ENCODE measurements at places on chromosomes 11 and 22.

GRCh38 chr22:18970176-18970947, 34.3 kb upstream of the PRODH start:
- no peak for DNase-seq

DNA sequence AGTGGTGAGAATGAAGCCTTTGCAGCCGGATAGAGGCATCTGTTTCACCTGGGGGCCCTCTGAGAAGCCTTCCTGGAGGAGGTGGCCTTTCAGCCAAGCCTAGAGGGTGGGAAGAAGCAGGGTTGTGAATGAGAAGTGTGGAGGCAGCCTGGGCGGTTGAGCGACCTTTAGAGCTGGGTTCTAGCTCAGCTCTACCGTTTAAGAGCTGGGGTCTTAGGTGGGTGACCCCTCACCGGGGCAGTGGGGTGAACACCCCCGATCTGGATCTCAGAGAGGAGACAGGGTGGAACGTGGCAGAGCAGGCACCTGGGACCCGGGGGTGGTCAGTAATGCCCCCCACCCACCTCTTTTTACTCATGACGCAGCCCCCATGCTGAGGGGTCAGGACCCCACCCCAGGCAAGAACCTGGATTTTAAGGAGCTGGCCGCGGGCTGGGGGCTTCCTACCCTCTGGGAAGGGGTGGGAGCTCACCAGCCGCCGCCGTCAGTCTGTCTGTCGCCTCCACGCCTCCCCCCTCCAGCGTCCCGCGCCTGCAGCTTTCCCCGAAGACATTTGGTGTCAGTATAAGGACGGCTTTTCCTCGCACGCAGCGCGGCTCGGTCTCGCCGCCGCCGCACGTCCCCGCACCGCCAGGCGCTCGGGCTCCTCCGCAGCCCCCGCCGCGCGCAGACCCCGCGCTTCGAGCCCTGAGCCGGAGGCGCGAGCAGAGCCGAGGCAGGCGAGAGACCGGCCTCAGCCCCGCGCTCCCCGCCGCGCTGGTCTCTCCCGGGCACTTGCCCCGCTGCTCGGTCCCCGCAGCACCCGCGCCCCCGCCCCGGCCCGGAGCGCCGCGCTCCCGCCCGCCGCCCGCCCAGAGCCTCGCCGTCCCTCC, 13.3 kb upstream of the CACNA1I start:
- DNase-seq: peak; percentile 22

GRCh38 chr11:78851878-78852586, 277.4 kb upstream of the NARS2 start:
- DNase-seq: no peak

DNA sequence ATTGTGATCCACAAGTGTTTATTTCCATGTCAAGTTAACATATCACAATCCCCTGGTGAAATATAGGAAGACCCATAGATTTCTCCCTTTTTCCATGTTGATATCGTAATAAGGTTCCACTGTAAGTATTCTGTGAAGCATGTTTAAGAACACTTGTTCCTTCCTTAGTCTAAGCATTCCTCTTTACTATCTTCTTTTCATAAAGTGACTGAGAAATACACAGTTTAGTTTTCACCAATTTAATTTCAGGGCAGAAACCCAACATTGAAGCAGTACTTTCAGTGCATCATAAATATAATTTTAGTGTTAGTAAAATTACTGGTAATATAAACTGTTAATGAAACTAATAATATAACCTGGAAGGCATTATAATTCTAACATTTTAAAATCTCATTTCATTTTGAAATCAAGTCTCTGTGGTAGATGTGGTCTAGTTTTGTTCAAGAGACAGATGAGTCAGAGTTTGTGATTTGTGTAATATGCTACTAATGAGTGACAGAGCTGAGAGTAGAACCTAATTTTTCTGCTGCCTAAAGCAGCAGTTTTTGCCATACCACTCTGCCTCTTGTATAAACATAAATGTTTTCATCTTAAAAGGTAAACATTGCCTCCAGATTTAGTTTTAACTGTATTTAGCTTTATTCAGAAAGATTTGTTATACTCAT, 79.4 kb downstream of the ATM start:
- no peak for DNase-seq

DNA sequence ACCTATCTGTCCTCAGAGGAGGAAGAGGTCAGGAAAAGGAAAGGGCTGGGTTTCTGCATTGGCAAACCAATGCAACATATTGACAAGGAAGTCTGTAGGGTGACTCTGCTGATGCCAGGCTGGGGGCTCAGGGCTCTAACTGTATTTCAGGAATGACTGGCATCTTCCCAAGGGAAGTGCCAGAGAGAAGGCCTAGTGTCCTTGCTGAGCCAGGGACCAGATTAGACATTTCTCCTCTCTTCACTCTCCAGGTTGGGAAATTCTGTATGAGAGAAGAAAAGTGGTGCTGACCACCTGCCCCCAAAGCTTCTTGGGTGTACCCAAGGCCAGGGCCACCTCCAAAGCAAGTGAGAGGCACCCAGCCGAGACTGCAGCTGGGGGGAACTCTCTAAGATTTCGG, 27.2 kb downstream of the GRIK4 start:
- no peak for DNase-seq

DNA sequence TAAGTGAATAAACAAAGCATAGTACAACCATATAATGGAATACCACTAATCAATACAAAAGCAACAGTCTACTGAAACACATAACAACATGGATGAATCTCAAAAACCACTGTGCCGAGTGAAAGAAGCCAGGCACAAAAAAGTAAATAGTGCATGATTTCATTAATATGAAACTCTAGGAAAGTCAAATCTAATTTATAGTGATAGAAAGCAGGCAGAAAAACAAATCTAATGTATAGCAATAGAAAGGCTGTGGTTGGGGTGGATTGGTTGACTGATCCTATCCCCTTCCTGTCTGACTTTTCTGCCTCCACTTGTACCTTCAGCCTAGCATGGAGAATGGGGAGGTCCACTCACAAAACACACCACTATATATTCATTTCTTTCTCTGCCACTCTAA, 115.4 kb downstream of the SERGEF start:
- DNase-seq: no peak

- no peak for DNase-seq
Observed at GRCh38 chr11:3138178-3139085, 26.7 kb downstream of the OSBPL5 start.

- no peak for DNase-seq
Observed at GRCh38 chr11:108734956-108735559, 70.2 kb downstream of the DDX10 start.

GRCh38 chr11:63521896-63522295, 14.7 kb upstream of the PLAAT4 start:
- DNase-seq: no peak

GRCh38 chr11:45105984-45106375, 40.5 kb upstream of the PRDM11 start:
- no peak for DNase-seq

DNA sequence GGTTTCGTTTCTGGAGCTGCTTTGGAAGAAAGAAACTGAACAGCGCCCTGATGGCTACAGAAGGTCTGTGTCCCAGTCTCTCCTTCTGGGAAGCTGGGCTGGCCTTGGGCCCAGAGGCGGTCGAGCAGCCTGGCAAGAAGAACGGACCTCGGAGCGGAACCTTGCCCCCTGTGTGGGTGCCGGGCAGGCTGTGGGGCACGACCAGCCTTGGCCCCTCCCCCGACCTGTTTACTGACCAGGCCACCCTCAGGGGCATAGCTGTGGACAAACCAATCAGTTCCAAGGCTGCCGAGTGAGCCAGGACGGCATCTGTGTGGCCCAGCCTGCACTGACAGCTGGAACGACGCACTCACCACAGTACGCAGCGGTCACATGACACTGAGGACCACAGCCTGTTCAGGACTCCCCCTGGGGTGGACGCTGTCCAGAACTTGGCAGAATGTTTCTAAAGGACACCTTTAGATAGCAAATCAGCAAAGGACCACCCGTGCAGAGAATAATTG, 7.2 kb downstream of the PIM3 start:
- DNase-seq: no peak

DNA sequence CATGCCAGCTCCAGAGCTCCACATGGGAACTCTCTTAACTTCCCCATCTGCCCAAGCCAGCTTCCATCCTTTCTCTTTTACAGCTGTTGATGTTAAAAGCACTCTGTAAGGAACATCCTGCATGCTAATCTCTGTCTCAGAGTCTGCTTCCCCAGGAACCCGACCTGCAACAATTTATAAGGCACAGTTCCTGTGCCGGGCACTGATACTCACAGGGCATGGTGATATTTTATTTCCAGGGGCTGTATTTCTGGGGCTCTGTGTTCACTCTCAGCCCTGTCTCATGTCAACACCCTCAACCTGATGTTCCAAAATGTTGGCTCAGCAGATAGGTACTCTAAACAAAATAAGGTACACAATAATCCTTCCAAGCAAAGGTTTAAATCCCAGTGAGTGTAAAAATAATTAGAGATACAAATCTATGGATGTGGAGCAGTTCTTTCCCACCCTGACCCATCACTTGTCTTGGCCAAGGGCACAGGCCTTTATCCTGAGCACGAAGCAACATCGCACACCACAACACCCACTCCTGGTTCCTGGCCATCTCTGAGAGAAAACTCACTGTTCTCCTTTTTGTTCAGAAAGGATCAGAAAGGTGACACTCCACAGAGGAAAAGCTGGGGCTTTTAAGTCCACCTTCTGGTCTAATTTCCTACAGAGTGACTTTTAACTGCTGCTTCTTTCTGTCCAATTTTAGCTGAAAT, 44.8 kb upstream of the C11orf87 start:
- no peak for DNase-seq

DNA sequence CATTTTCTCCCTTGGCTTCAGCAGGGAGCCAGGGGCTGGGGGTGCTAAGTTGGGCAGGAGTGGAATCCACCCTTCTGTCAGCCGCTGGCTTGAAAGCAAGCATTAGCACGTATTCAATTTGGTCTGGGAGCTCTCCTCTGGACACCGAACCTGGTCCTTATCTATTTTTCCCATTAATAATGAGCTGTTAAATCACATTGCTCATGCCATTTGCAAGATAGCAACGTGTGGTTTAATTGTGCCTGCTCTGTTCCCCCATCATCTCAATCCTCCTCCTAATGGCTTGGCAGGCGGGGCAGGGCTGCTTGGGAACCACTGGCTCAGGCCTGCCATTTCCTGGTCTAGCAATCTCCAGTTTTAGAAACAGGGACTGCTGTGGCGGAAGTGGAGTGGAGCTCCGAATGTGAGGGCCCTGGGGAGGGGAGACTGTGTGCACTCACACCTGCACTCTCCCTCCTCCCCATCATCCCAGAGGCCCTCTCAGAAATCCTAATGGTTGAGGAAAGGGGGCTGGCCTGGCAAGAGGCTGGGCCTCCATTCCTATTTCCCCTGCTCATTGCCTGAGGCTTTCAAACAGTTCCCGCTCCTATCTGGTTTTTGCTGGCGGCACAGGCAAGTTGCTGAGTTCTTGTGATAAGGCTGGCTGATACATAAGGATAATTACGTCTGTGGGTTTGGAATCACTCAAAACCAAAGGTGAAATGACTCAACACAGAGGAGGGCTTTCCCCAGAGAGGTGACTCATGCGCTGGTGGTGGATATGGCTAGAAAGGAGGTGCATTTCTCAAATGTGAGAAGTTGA, 201.2 kb upstream of the E2F8 start:
- DNase-seq: peak; percentile 90

- no peak for DNase-seq
Observed at GRCh38 chr11:48041877-48042695, 61.7 kb downstream of the PTPRJ start.

GRCh38 chr11:14645015-14645912, 1.7 kb downstream of the PDE3B start:
- no peak for DNase-seq

DNA sequence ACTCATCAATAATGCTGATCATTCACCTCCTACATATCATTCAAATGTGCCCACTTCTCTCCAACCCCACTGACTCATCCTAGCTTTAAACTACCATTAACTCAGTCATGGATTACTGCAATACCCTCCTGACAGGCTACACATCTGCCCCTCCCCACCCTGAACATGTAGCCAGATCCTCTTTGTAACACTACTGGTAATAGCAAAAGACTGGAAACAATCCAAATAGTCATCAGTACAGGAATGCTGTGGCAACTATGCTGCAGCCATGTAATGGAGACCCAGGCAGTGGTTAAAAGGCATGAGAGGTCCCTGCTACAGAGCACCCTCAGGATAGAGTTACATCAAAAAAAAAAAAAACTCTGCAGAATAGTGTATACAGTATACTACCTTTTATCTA, 16.6 kb downstream of the SLC43A3 start:
- DNase-seq: no peak

- no peak for DNase-seq
Observed at GRCh38 chr11:30741039-30741550, 154.9 kb upstream of the MPPED2 start.

GRCh38 chr11:57805780-57806179, 44.2 kb downstream of the CTNND1 start:
- DNase-seq: no peak

GRCh38 chr11:113504071-113504470, 28.9 kb upstream of the DRD2 start:
- no peak for DNase-seq

- DNase-seq: peak; percentile 2
Observed at GRCh38 chr11:103730131-103730940, 306.1 kb upstream of the DDI1 start.

DNA sequence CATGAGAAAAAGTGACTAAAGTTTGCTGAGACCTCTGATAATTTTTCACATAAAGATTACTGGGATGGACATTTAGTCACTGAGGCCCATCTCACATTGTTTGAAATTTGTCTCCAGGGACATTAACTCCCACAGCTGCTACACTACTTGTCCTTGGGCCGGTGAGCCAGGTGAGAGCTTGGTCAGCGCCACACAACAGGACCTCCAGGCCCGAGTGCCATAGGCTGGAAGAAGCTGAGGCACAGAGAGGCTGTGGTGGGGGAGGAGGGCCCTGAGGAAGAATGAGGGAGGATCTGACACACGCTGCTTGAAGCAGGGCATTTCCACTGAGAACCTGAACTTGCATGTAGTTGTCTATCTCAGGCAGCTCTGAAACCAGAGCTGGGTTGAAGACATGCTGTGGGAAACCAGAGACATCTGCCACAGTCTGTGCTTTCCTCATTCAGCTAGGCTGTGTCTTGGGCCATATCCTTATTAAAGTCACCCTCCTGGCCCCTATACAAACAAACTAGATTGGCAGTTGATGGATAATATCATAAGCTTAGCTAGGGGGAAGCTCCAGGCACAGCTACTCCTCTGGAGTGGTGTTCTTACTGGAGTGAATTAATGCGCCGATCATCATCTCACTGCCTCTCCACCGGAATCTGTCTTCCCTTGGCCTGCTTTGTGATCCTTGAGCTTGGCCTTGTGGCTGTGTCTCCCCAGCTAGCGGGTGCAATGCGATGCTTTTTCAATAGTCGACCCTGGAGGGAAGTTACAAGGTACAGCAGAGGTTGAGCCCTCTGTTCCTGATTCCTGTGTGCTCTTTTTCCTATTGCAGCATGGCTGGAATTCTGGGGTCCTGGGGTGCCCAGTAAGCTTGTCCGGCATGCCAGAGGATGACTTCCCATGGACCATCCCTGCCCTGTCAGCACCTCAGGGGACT, 225.3 kb upstream of the B3GAT1 start:
- no peak for DNase-seq

GRCh38 chr11:20000351-20001134, 159.7 kb downstream of the DBX1 start:
- DNase-seq: peak; percentile 57
